ENCODE measurements at places on chromosomes 3 and 15.
A peak's percentile ranks its signal among the peaks of the same experiment; 100 is the strongest.

- DNase-seq, result no peak
Observed at GRCh38 chr3:29827756-29828155, 546.9 kb downstream of the RBMS3 start.

GRCh38 chr3:123491966-123492587 is 43.2 kb upstream of the ADCY5 start:
- DNase-seq, result no peak

- DNase-seq, result no peak
Observed at GRCh38 chr3:86921971-86922680, 68.8 kb downstream of the VGLL3 start.

DNA sequence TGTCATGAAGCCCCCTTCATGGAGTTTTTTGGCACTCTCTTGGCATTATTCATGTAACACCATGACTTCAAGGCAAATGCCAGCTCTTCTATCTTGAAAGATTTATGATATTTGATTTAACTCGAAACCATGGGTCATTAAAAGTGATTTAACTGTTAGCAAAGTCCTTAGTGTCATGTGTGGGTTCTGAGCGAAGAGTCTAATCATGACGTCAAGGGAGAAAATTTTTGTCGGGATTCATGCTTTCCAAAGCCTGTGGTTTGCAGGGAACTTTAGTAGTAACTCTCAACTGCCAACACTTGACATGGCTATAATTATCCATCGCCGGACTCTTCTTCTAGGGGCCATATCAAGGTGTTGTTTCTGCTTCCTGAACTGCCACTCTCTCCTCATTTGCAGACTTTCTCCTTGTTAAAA is 11.5 kb downstream of the GXYLT2 start:
- no peak for DNase-seq

DNA sequence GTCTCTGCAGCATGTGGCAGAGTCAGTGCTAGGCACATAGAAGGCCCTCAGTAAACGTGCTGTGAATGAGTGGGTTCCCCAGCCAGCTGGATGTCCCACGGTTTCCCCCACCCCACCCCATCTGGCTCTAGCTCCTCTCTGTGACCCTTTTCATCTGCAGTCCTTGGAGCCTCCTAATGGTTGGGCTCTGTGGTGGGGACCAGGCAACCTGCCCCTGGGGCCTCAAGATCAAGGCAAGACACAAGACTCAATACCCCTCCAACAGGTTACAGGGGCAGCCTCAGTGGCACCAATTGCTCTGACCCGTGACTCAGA is 17.1 kb upstream of the CYP11A1 start:
- no peak for DNase-seq

DNA sequence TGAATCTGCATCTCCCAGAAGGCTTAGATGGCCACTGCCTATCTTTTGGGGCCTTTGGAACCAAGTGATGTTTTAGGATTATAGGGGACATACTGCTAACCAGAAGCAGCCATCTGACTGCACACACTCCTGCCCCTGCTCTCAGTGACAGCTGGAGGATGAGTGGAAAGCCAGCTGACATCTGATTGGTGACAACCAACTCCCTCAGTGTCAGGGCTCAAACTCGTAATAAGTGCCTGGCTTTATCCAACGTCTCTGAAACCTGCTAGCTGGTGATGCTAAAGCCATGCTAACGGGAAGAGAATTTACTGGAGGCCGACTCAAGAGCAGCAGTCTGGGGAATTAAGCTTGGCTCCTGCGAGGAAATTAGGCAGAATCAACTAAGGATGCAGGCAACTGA is 35.1 kb downstream of the KY start:
- no peak for DNase-seq

DNA sequence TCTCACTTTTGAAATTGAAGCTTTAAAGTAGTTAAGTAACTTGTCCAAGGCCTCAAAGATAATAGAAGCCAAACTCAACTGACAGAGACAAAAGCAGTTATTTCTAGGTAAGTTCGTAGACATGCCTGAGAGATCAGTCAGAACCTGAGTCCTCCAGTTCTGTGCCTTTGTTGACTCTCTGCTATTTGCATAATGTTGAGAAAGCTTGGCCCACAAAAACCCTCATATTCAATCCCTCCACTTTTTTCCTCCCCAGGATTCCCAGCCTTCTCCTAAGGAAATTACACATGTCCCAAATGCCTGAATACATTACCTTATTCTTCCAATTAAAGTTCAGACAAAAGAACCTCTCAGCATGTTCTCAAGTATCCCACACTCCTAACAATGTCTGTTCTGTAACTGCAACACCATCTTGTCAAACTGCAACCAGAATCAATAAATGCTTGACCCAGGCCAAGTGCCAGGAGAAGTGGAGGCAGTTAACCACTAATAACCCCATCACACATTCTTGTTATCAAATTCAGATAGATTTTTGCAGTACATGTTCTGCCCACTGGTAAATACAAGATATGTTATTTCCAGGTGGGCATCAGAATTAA is 217.8 kb downstream of the LRRC3B start:
- no peak for DNase-seq

- DNase-seq, result no peak
Observed at GRCh38 chr3:144229953-144230352, 258.3 kb downstream of the DIPK2A start.

DNA sequence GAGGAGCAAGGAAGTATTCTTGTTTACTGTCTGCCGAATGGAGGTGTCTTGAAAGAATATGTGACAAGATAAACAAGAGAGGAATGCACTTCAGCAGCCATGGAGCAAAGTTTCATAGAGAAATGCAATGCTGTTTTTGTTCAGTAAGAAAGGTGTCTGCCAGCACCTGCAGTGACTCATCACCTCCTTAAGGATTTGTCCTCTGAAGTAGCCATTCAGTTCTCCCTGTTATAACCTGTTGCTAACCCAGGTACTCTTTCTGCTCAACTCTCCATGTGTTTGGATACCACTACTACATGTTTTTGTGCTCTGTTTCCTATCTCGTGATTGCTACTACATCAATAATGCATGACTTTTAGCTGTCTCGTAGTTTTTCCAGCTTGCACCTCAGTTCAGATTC is 328.9 kb downstream of the CHL1 start:
- no peak for DNase-seq

DNA sequence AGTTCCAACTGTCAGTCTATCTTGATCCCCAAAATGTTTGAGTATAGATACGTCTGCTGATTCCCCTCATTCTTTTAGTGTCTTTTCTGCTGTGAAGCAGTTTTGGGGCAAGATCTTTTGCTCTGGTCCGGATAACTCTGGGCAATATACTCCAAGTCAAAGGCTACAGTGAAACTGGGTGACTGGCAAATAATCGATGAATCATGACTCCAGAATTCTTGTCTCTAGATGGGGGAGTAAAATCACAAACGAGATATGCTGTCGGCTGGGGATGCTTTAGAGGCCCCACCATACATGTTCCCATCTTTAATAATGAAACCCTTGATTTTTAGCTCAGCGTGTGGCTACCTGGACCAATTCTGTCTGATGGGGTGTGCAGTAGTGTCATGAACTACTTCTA is 76.5 kb downstream of the KLF13 start:
- DNase-seq, result no peak

DNA sequence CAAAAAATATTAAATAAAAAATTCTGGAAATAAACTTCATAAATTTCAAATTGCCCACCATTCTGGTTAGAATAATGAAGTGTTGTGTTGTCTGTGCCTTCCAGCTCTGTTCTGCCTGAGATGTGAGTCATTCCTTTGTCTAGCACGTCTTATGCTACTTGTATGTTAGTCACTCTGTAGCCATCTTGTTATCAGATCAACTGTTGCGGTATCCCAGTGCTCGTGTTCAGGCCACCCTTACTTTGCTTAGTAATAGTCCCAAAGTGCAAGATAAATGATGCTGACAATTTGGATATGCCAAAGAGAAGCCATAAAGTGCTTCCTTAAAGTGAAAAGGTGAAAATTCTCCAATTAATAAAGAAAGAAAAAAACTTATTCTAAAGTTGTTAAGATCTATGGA is 527.5 kb downstream of the NAALADL2 start:
- no peak for DNase-seq

DNA sequence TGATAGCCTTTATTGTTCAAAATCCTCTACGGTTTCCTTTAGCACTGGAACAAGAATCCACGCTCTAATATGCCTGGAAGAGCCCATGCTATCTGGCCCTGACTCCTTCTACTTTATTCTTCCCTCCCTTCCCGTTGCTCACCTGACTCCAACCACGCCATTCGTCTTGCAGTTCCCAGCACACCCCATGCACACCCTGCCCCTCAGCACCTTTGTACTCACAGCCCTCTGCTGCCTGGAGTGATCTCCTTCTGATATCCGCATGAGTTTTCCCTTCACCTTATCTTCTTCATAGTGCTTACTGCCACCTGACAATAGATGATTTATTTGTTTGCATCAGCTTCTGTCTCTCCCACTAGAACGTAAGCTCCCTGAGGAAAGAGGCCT is 16.6 kb upstream of the BCL2A1 start:
- no peak for DNase-seq

DNA sequence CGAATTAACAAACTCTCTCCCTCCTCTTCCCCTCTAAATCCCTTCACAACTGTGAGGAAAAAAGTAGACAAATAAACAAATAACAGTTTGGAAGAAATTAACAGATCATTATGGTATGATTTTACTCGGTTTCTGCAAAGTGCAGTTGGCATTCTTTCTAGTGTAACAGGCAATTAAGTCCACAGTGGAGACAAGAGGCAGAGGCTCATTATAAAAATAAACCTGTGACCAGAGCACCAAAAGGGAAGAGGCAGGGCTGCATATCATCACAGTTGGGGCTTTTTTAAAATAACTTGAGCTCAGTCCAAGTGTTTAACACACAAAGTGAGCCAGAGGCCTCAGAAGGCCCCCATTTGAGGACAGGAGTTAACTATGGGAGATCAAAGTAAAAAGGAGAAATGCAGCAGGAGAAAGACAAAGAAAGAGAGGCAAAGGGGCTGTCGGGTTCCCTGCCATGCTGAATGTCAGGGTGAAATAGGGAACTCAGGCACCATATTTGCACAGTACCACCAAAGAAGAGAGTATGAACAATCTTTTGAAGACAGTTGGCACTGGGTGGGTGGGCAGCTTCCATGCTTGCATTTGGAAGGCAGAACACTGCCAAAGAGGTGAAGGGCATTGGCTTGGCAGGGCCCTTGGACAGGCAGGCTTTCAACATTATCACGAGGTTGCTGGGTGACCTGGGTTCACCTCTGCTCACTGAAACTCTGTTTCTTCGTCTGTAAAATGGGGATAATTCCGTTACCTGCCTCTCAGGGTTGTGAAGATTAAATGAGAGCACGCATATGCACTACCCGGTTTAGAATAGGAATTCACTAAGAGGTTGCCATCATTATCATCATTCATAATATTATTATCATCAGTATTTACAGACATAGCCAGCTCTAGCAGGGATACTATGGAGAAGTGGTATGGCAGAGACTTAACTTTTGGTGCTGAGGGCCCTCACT is 134.5 kb downstream of the MEX3B start:
- no peak for DNase-seq

- DNase-seq, result no peak
Observed at GRCh38 chr15:33971811-33972210, 3.5 kb downstream of the CHRM5 start.

DNA sequence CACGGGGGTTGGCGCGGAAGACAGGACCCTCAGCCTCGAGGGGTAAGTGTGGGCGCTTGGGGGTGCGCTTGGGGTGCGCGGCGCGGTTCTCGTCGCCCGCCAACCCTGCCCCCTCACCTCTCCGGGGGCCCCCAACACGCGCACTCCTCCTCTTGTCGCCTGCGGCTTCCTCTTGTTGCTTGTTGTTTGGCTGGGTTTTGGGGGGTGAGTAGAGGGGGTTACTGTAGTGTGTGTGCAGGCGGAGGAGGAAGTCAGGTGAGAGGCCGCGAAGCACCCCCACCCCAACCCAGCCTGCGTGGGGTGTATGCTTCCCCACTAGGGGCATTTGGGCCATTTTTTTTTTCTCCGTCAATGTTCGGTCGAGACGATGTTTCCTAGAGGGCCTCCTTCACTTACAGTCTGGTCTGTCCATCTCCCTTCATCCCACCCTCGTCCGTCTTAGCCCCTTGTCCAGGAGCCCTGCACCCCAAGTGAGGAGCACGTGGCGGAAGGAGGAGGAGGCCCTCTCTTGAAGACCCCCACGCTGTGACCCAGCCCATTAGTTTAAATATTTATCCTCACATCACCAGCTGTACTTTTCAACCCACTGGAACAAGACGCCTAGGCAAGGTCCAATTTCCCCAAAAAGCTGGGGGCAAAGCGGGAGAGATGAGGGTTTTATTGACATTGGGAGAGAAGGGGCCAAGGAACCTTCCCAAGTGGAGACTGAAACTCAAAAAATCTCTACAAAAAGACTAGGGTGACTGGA is 20.4 kb upstream of the SATB1 start:
- peak; percentile 70 for DNase-seq

DNA sequence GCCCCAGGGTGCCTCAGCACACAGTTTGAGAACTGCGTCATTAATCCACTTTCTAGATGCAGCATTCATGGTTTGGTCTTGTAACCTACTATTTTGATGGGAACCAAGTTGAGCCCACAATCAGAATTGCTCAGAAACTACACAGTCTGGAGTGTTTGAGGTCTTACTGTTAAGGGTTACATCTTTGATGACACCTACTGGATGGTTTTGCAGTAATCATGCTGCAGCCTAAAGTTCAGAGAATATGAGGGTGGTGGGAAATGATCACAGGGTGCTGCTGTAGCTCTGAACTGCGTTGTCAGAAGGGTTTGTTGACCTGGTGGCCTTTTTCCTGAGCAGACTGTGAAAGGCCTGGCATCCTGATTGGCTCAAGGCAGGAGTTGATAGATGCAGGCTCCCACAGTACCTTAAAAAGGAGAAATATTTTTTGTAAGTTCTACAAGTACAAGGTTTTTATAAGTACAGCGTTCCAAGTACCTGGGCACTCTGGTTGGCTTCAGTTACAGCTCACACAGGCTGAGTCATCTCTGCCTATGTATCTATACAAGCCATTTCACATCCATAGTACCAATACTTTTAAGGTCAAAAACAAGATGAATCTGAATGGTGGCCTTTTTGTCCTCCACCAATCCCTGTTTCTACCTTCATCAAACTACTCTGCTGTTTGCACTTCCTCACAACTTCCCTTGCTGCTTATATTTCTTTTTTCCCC is 60.5 kb upstream of the ACKR4 start:
- no peak for DNase-seq

DNA sequence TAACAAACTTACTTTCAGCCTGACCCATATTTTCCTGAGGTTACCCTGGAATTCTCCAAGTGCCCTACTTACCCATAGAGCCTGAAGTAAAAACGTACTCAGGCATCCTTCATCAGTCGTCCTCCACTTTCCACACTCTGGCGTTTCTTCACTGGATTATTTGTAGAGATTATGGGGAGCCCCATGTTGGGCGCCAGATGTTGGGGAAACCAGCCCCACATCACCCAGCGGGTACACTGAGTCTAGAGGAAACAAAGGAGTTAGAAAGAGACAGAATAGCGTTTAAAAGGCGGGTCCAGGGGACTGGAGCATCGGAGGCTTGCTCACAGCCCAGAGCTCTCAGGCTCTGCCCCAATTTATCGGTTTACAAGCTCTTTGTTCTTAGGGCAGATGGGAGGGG is 9.7 kb upstream of the SLC28A2 start:
- DNase-seq, result no peak

DNA sequence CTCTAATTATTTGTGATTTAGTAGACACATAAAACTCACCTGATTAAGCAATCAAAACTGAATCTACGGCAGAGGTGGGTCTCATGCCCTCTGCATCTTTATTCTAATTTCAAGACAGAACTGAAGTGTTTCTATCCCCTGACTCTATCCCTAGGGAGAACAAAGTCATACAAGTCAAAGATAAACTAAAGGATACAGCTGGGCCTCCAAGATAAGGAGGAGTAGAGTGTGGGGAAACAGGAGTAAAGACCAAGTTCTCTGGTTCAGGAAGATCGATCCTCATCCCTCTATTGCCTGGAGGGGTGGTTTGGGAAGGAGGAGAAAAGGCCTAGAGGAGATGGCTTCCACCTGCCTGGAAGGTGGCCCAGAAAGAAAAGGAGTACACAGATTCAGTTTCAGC is 58.7 kb upstream of the BBX start:
- DNase-seq, result no peak
